Glomerular endothelial cell (primary cell): ENCODE measurements at places on chromosomes 12 and 14.

GRCh38 chr12:63069860-63070617 is 81.0 kb downstream of the AVPR1A start:
- no peak for DNase-seq

GRCh38 chr12:17992002-17992656 is 97.9 kb downstream of the RERGL start:
- peak; percentile 23 for DNase-seq

GRCh38 chr12:96711364-96711763 is 195.7 kb upstream of the NEDD1 start:
- DNase-seq: no peak

GRCh38 chr12:85089792-85090191 is 53.6 kb downstream of the LRRIQ1 start:
- no peak for DNase-seq

GRCh38 chr14:55255979-55256378 is 15.2 kb upstream of the FBXO34 start:
- DNase-seq: no peak

- DNase-seq: no peak
Measured at GRCh38 chr14:63249092-63249491, 44.8 kb downstream of the RHOJ start.

DNA sequence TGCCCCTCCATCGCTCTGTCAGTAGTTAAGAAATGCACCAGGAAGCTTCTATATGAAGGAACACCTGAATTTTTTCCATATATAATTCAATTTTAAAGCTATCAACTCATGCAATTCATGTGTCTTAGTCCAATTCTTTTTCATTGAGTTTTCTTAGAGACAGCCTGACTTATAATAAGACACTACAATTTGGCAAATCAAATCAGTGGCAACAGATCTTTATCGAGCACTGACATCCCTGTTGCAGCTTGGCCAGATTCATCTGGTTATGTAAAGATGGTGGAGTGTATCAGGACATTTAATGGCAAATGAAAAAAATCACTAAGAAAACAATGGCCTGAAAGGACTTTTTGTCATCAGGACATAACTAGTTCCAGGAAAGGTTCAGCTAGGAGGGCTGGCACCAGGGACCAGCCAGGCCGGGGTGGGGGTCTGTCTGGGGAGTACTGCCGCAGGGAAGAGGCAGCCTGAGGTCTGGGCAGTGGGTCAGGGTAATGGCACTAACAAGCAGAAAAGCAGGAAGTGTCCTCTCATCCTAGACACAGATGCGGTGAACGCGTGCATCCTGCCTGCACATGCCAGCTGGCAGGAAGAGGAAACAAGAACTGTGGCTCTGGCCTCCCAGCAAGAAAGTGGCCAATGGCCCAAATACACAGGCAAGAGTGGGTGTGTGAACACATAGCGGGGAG is 100.5 kb upstream of the LMNTD1 start:
- peak; percentile 7 for DNase-seq

DNA sequence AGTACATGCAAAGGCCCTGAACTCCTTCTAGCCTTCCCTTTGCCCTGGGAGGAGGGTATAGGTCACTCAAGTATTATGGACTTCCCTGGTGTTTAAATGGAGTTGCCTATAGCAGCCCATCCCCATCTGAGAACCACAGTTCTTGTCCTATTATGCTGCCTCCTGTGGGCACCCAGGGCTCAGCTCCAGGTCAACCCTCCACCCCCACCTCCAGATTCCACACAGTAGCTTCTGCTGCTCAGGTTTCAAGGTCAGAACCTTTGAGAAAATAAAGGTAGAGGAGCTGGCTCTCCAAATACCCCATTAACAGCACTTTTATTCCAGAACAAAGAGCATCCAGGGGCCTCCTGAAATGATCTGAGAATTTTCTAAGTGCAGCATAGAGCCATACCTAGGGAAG is 57.4 kb downstream of the ACTN1 start:
- no peak for DNase-seq

DNA sequence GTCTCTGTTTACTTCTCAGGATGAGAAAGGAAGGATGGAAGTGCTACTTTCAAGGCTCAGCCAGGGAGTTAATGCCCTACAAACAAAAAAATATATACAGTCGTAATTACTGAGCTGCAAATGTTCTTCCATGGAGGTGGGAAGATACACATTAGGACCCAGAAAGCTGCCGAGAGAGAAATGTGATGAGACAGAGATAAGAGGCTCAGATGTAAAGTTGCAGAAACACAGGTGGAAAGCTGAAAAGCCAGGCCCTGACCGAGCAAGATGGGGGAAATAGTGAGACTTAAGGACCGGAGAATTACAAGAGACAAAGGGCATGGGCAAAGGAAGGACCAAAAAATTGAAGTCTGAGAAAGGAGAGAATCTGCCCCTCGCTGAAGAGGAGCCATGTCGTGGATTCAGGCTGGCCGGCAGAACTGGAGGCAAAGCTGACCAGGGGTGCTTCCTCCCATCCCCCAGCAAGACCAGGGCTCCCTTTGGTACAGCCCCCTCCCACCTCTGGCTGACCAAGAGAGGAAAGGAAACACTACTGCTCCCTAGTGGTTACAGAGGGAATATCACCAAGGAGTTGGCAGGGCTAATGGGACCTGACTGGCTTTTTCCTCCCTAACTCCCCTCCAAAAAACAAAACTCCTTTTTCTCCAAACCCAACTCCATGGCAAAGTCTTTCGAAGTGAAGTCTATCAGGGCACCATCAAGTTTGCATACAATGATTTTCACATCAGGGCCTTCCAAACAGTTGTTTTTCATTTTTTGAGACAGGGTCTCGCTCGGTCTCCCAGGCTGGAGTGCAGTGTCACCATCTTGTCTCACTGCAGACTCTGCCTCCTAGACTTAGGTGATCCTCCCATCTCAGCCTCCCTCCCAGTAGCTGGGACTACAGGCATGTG is 12.1 kb downstream of the ZFHX2 start:
- DNase-seq: no peak

- no peak for DNase-seq
Measured at GRCh38 chr14:97575677-97576076, 778.5 kb downstream of the VRK1 start.

DNA sequence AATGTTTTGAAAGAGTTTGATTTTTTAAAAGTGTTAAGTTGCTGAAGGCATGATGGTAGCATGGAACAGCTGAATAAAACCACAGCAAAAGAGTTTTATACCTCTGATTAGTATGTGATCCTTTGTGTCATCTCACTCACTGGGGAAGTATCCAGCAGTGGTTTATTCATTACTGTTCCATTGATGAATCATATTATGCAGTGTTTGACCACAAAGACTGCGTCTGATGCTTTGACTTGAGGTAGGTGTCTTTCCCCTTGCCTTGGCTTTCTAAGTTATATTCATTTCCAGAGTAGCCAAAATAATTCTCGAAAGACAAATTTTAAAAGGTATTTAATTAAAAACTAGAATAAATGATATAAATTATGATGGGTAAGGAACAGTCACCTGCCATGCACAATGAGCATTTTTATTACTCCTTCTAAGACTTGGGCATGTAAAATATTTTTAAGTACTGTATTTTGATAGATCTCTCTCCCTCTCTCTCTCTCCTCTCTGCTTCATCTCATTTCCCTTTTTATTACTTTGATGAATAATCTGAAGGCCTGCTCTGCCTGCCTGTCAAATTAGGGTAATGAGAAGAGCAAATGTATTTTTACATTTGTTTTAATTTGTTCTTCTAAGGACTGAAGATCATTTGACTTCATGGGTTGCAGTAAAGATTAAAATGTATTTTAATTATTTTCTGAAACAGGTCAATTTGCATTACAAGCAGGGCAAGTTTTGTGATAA is 164.9 kb downstream of the NAV3 start:
- DNase-seq: no peak

DNA sequence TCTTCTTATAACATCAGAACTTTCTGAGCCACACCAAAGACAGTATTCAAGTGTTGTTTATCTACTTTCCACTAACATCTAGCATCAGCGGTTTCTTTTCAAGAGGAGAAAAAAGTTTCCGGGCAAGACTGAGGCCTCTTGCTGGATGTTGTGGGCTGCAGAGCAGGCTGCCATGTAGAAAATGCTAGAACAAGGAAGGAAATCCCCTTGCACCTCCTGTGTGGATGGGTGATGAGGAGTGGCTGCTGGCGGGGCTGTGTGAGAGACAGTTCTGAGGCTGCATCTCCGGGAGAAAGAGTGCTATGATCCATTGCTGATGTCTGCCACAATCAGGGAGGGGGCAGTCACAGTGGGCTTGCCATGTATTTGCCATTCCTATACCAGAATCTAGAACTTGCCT is 37.8 kb upstream of the PPP1CC start:
- no peak for DNase-seq

DNA sequence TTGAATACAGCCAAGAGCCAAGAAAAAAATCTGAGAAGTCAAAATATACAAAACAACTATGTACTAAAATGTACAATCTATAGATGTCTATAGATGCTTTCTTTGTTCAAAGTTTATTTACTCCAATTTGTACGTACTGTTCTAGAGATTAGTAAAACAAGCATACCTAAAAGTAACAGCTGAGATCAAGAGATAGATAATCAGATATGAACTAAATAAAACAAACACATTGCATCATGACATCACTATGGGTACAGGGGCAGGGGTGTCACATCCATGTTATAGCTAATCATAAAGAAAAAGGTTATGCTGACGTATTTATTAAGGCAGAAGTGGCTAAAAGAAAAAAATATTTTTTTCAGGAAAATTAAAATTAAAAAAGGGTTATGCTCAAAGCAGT is 72.0 kb upstream of the BBS10 start:
- DNase-seq: no peak

DNA sequence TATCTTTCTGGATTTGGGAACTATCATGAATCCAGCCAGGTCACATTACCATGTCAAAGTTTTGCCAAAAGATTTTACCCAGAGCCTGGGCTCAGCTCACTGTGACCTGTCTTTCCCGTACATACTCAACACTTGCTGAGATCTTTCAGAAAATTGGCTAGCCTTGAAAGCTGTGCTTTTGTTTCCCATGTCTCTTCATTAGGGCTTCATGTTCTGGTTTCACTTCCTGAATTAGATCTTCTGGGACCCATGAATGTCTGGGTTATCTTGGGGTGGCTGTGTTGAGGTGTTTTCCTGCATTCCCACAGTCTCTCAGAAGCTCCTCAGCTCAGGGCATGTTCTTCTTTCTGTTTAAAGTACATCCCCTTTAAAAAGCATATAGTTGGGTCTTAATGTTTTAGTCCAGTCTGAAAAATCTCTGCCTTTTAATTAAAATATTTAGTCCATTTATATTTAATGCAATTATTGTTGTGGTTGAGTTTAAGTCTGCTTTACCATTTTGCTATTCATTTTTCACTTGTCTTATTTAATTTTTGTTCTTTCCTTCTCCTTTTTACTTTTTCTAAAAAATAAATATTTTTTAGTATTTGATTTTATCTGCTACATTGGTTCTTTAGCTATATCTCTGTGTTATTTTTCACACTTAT is 242.7 kb downstream of the VRK1 start:
- no peak for DNase-seq

- peak; percentile 48 for DNase-seq
Measured at GRCh38 chr12:124422570-124423523, 128.0 kb downstream of the RFLNA start.

DNA sequence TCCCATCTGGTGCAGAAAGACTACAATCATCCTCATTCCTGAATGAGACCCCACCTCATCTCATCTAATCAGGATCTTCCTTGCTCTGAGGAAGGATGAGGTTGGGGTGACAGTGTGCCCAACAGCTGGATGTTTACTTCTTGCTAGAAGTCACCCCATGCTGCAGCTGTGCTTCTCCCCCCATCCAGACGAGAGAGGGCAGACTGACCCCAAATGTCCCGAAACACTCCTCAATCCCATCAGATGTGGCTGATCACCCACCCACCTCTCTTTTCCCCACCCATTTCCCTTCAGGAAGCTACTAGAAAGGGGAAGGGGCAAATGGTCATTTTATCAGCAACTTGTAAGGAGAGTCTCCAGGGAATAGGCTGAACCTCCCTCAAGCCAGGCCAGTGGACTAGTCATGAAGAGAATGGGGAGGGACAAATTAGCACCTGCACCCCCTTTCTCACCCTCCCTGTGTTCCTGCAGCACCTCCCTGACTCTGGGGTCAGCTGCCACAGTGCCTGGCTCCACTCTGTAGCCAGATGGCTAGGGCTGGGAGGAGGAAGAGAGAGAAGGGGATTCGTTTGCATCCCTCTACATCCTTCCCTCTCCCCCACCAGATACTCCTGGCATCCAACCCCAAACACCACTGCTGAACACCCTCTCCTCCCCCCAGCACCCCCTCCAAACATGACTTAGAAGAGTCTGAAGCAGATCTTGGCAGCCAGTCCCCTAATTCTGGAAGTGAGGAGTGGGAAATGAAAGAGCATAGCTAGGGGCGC is 2.8 kb upstream of the BAZ2A start:
- no peak for DNase-seq
